ENCODE measurements at places on chromosomes 1 and 21.
A peak's percentile ranks its signal among the peaks of the same experiment; 100 is the strongest.

DNA sequence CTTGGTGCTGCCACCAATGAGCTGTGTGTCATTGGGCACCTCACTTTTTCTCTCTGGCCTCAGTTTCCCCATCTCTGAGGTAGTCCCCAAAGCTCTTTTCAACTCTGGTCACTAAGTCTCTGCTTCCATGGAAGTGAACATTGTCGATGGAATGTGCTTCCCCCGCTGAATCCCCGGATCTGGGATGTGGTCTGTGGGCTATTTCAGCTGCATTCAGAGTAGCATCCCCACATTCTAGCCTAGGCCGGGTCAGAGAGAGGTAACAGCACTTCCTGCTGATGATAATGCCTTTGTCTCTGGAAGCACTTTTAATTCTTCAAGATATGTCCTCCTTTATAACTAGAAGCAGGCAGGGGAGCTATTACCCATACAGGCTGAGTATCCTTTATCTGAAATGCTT lies 29.8 kb downstream of the RASSF5 start:
- no peak for DNase-seq

DNA sequence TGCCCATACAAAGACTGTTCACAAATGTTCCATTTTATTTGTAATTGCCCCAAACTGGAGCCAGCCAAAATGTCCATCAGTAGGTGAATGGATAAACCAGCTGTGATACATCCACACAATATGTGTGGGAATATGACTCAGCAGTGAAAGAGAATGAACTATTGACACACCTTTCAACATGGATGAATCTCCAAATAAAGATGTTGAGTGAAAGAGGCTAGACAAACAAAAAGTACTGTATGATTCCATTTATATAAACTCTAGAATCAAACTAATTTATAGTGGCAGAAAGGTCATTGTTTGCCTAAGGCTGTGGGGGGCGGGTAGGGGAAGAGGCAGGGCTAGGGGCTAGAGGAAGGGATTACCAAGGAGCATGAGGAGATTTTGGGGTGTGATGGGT lies 4.5 kb downstream of the DHCR24 start:
- no peak for DNase-seq

- no peak for DNase-seq
Observed at GRCh38 chr21:45845770-45846090, 135.8 kb upstream of the COL6A1 start.

- DNase-seq, result no peak
Observed at GRCh38 chr1:90391126-90391525, 326.0 kb downstream of the BARHL2 start.

GRCh38 chr1:9075022-9075421 lies 5.6 kb upstream of the SLC2A5 start:
- DNase-seq, result peak; percentile 33

GRCh38 chr1:106817575-106817974 lies 238.9 kb upstream of the PRMT6 start:
- DNase-seq, result no peak

GRCh38 chr1:42524330-42524729 lies 61.2 kb downstream of the CCDC30 start:
- DNase-seq, result no peak

DNA sequence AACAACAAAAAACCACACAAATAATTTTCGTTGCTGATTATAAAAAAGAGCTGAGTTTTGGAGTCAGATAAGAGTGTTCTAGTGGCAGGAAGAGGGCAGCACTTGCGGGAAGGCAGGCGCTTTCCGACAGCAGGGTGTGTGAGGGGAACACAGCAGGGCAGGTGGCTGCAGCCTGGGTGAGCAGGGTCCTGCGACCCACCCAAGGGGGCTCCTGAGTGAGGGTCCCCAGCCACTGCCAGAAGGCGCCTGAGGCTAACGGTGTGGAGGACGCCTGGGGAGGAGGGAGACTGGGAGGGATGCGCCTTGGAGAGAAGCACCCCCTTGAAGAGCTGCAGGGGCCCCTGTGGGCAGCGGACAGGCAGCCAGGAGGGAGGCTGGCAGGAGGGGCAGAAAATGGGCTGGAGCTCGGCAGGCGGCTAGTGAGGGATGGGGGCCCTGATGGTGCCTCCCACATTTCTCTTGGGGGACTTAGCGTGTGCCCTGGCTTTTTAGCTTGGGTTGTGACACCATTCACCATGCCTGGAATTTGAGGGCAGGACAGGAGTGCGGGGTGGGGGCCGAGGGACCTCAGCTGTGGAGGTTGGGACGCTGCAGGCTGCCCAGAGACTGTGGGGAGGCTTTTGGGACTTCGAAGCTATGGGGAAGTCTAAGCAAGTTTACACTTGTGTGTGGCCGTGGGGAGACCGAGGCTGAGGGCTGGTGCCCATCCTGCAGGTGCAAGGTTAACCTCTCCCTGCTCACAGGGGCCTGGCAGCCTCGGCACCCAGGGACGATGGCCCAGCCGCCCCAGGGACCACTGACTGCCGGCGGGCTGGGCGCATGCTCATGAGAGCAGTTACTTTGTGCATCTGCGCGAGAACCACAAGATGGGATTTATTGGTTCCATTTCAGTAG lies 111.4 kb downstream of the SIK1 start:
- DNase-seq, result no peak

GRCh38 chr1:107252271-107252670 lies 111.4 kb downstream of the NTNG1 start:
- no peak for DNase-seq

DNA sequence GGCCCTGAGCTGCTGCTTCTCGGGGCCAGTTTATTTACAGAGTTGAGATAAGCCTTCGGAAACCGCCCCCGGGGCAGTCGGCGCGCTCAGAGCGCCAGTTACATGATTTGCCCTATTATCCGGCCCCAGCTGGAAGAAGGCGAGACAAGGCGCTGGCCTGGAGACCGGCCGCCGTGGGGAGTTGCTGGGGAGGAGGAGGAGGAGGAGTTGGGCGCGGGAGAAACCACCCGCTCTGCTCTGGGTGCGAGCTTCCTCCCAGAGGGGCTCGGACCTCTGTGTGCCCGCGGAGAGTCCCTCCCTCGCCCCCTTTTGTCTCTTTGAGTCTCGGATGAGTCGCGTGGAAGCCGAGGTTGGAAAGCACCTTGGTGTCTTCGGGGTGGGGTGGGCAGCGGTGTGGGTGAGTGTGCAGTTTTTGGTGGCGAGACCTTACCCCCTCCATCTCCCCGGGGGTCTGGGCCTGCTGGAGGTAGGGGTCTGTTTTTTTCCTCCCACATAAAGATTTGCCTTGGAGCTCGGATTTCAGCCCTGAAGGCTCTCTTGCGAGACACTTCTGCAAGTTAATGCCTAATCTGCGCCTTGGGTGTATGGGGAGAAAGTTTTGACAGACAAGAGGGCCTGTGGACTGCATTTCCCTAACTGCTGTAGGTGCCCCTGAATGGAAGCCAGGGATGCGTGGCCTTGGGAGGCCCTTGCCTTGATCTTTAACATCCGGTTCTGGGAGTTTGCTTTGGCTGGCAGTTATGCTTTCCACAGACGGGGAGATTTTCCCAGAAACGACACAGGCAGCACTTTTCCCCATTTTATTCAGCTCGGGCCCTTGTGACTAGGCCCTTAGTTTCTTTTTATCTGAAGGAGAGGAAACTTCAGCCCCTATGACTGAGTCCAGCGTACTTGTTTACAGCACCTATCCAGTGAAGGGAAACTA lies 80.0 kb downstream of the NDUFS5 start:
- DNase-seq, result no peak

- no peak for DNase-seq
Observed at GRCh38 chr1:160128636-160129035, 13.1 kb downstream of the ATP1A2 start.

DNA sequence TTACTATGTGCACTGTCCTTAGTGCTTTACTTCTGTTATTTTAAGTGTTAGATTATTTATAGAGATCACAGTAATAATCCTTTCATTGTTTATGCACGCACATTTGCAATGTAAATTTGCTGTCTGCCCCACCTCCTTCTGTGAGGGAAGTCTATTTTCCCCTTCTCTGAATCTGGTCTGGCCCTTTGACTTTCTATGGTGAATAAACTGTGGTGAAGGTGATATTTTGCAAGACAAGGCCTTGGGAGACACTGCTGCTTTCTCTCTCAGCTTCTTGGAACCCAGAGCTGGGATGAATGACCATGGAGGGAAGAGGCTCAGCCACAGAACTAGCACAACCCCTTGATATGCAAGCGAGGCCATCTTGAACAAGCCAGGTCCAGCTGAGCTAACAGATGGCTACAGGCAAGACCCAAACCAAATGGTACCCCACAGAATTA lies 156.3 kb downstream of the ST6GALNAC3 start:
- DNase-seq, result no peak

DNA sequence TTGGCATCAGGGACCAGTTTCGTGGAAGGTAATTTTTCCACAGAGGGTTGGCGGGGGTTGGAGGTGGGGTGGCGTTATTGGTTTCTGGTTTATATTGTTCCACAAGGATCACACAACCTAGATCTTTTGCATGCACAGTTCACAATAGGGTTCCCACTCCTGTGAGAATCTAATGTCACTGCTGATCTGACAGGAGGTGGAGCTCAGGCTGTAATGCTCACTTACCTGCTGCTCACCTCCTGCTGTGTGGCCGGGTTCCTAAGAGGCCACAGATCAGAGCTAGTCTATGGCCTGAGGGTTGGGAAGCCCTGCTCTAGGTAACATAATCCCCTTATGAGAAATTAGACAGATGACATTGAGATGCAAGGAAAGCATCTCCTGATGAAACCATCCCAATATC lies 12.6 kb downstream of the GBP5 start:
- no peak for DNase-seq

DNA sequence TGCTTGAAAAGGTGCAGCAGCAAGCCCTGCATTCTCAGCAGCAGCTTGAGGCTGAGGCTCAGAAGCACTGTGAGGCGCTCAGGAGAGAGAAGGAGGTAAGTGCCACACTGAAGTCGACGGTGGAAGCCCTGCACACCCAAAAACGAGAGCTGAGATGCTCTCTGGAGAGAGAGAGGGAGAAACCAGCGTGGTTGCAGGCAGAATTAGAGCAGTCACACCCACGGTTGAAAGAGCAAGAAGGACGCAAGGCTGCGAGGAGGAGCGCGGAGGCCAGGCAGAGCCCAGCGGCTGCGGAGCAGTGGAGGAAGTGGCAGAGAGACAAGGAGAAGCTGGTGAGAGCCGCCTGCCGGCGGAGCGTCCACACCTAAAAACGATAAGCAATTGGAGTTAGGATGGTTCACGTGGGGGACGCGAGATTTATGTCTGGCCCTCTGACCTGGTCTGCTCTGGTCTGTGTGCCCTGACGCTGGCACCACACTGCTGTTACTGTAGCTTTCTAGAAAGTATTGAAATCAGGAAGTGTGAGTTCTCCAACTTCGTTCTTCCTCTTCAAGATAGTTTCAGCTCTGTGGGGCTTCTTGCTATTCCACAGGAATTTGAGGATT lies 26.7 kb upstream of the DIP2A start:
- DNase-seq, result no peak

DNA sequence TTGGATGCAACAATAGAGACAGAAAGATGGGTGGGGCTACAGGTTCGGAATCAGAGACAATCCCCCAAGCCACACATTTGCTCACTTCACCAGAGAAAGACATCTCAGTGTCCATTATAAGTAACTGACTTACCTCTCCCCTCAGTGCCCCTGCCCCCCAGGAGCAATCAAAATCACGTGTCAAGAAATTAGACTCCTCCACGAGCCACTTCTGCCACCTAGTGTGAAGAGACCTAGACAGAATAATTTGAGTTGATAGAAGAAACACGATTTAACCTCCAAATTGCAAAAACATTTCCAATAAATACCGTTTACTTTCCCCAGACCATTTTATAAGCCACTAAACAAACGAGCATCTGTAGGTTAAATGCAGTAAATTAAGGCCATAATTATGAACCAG lies 123.2 kb downstream of the SLC30A10 start:
- DNase-seq, result no peak

DNA sequence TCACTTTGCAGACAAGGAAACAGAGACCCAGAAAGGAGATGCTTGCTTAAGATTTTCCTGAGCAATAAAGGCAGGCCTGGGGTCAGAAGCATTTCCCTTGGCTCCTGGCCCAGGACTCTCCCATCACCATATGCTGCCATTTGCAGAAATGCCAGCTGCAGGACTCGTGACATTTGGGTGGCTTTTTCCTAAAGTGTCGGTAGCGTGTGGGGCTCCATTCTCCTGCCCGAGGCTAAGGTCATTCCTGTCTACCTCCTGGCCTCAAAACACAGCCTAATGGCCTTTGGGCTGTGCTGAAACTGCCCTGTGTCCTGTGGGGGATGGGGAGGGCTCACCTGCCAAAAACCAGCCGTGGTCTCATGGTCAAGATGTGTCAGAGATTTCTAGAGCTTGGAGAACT lies 216.1 kb upstream of the EDN2 start:
- no peak for DNase-seq

Measured in GDM1 (cell line).